ENCODE measurements at places on chromosomes 3 and 15.
A peak's percentile ranks its signal among the peaks of the same experiment; 100 is the strongest.

GRCh38 chr15:49190586-49190985, 20.5 kb downstream of the GALK2 start:
- DNase-seq, result no peak

GRCh38 chr3:124761250-124761796, 31.1 kb downstream of the UMPS start:
- DNase-seq, result peak; percentile 50

- no peak for DNase-seq
Measured at GRCh38 chr3:191358929-191359328, 28.6 kb upstream of the UTS2B start.

- no peak for DNase-seq
Measured at GRCh38 chr3:58021072-58021959, 13.1 kb downstream of the FLNB start.

- DNase-seq, result no peak
Measured at GRCh38 chr15:60476713-60477112, 2.2 kb downstream of the ICE2 start.

DNA sequence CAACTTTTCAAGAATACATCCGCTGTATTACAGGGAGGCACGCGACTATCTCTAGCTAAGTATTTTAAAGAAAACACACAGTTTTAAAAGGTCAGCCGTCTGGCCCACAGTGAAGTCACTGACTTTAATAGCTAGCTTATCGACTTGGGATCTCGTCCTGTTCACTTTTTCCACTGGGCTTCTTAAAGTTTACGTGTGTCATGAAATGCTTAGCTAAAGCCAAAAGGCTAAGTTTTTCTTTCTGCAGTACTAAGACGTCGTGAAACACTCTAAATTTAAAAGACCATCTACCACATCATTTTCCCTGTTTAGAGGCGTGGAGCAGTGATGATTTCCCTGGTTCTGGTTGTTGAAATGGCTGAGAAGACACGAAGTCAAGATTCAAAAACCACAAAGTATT, 27.1 kb downstream of the LRIG1 start:
- no peak for DNase-seq

- no peak for DNase-seq
Measured at GRCh38 chr15:94582368-94582767, 351.0 kb downstream of the MCTP2 start.

DNA sequence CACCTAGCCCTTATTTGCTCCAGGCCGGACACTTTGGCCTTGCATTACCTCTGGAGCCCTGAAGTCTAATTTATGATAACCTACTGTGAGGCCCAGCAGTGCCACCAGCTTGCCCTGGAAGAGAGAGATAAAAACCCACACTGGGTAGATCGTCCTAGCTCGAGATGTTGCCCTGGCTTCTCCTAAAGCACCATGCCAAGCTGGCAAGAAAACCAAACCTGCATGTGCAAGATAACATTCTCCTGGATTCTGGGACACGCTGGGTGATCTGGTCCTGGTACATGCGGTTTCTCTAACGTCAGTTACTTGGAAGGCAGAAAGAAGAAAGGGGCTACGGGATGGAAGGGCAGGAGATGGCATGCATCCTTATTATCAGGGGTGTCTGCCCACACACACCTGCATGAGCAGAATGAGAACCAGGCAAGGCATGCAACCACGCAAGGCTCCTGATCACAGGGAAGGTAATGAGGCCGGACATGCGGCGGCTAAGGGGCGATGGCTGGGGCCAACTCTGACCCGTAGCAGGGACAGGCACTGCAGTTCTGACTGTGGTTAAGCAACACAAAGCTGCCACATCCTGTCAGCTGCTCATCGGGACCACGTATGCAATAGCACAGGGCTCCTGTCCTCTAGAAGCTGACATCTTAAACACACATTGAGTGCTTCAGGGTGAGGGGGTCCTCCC, 73.0 kb downstream of the OXNAD1 start:
- no peak for DNase-seq

DNA sequence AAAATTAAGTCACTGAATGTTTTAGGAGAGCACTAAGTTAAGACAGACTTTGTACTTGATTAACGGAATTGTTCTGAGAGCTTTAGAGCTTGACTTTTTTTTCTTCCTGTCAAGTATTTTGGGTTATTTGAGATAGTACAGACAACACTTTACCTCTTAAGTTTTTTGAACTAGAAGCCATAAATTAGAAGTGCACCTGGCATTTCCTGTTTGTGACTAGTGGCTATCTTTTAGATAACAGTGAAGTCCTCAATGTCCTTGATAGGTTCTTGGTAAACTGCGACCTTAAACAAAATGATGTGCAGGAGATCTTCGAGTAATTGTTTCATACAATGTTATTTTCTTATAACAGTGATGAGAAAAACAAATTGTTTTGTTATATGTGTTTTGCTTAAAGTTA, 213.9 kb downstream of the TP63 start:
- no peak for DNase-seq

DNA sequence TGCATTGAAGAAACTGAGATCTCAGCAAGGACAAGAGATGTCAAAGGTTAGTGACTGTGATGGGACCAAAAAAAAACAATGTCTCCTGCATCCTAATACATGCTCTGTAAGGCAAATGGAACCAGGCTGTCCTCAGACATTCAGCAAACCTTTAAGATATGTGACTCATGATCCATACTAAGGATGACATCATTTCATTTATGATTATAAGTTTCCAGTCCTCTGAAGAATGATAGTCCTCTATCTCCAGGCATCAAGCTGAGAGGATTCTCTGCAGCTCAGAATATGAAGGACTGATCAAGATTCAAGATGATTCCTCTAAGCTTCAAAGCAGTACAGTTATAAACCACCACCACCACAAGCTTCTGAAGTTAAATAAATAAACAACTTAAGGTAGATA, 47.6 kb downstream of the SSR3 start:
- no peak for DNase-seq

DNA sequence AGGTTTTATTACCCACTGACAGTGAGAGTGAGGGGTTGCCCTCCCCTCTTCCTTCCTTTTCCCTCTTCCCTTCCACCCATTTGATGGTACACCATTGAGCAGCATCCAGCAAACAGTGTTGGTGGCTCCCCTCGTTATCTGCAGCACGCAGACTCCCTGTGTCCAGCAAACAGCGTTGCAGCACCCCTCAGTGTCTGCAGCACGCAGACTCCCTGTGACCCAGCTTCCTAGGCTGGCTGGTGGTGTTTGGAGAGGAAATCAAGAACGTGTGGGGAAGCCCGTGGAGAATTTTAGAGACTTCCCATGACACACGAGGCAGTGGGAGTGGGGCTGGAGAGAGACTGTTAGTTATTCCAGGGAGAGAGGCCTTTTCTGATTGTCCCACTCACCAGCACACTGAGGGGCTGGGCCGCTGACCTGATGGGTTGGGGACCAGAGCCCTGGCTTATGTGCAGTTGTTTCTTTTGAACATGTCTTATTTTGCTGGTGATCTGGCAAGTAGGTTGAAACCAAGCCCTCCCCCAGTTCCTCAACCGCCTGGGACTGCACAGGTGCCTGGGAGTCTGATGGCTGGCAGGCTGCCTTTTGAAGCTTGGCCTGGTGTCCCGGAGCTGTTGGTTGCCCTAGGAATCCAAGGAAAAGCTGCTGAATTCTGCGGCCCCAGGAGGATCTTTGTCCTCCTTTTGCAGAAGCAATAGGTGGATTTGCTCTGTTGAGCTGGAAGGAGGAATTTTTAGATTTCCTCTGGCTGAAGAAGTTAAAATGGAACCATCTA, 19.0 kb downstream of the APBA2 start:
- no peak for DNase-seq

GRCh38 chr15:35444557-35445204, 101.3 kb downstream of the DPH6 start:
- no peak for DNase-seq

DNA sequence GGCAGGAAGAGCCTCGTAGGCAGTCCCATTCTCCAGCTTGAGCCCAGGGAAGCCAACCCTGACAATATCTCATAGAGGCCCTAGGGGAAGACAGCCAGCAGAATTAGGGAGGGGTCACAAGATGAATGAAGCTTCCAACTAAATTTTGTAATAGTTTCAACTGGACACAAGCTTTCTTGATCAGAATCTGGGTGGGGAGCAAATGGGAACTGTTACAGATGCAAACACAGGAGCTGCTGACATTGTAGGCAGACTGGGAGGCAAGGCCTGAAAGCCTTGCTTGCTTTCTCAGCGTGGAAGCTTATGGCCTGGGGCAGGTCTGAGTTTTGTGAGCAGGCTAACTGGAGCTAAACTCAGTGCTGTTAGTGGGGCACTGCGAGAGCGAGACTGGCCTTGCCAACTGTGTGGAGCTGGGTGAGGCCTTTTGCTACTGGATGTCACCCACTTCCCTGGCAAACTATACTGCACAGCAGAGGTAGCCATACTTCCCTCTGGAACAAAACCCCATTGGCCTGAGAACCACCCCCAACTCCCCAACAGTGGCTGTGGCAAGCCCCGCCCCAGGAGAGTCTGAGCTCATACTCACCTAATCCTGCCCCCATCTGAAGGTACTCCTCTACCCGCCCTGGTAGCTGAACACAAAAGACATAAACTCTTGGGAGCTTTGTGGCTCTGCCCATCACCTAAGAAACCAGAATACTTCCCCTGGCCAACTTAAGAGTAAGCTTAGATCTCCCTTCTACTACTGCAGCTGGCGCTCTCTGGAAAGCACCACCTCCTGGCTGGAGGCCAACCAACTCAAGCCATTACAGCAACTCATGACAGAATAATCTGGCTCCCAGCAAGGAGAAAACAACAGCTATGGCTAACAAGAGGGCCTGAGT, 42.9 kb downstream of the CFAP20DC start:
- DNase-seq, result no peak

DNA sequence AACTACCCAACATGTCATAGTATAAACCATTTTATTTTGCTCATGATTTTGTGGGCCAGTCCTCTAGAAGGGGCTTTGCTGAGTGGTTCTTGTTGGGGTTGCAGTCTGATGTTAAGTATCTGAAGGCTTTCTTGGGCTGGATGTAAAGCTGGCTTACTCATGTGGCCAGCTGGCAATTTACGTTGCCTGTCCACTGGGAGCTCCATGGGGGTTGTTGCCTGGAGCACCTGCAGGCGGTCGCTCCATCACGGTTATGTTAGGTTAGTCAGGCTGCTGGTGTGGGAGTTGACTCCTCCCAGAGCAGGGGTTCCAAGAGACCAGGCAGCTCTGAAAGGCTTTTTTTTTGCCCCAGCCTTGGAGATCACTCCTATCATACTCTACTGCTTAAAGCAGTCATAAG, 98.1 kb downstream of the NR1D2 start:
- no peak for DNase-seq

- DNase-seq, result no peak
Measured at GRCh38 chr3:67691207-67691606, 36.8 kb upstream of the SUCLG2 start.

- no peak for DNase-seq
Measured at GRCh38 chr3:126715432-126715831, 11.4 kb downstream of the CHCHD6 start.

DNA sequence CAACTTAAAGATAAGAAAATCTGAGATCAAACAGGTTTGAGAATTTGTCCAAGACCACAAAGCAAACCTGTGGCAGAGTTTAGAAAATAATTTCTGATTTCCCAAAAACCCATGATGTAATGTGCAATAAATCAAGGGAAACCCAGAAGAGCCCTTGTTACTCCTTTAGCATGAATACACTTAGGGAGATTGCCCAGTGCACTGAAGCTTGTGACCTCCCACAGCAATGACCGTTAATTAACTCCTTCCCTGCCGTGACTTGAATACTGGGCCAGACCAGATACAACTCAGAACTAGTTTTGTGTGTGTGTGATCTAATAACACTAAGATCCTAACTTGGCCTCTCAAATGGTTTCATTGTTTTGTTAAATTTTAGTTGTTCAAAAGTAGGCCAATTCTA, 2.5 kb downstream of the PRKAR2A start:
- DNase-seq, result no peak

DNA sequence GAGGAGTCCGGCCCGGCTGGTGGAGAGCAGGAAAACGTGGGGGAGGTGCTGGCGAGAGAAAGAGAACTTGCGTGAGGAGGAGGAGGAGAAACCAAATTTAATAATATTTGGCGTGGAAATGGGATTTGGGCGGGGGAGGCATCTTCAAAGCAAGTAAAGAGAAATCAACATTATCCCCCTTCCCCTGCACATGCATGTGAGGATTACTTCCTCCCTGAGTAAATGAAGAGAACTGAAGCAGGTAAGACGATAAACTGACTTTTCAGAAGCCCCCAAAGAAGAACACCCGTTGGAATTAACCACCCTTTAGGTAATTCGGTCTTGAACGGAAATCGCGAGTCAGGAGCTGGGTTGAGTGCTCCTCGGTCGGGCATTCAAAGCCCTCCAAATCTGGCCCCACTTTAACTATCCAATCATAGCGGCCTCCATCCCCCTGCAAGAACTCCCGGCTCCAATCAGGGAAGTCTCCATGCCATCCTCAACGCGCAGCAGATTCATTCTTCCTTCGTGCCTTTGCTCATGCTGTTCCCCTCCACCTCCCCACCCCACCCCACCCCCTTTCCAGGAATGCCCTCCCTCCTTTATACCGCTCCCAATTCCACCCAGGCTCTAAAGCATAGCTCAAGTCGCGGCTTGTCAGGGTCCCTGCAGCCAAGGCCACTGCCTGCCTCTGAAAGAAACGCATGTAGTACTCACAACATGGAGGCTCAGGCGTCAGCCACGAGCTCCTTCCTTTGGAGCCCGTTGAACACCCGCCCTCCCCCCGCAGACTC, 545 bp upstream of the RFX7 start:
- DNase-seq, result no peak

- DNase-seq, result no peak
Measured at GRCh38 chr3:155815030-155815545, 9.0 kb upstream of the C3orf33 start.

DNA sequence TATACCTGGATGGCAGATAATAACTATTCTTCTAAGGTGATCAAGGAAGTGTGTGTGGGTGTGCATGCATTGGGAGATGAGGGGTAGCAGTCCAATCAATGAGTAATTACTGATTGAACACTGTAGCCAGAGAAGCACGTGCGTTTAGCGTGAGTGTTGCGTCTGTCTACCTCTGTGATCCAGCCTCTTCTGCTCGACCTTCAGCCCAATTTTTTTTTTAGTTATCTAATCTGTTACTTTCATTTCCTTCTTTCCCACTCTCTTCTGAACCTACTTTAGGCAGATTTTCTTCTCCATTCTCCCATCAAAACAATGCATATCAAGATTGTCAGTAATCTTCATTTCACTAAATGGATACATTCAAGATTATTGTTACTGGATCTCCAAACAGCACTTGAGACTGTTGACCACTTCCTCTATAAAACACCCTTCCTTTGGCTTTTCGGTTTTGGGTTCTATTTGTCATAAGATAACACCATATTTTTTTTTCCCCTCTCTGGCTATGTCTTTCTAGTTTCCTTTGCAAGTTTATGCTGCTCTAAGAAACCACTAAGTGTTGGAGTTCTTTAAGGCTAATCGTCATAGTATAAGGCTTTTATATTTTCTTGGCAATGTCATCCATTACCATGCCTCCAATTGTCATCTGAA, 41.0 kb downstream of the MCTP2 start:
- no peak for DNase-seq
